A549 treated with AZD2906 at 1 μM for 4 hours (cell line): ENCODE measurements at places on chromosomes 2 and 18. TPM values are rescaled to one million over a fixed set of nuclear protein-coding genes. Genes with fewer than 3 reads are reported as not detected.

Gene MFSD2B
- total RNA-seq, result 0.42 to 0.79 TPM (median 0.56 TPM) in 5 replicates

Gene GKN2
- 1.9 to 3.2 TPM (median 2.5 TPM) in 5 replicates for total RNA-seq

Gene SERPINB2
- 0.05 to 0.09 TPM (median 0.05 TPM) in 3 of 5 replicates, not detected in the others for total RNA-seq

Gene COL6A3
- total RNA-seq, result 0.18 to 0.29 TPM (median 0.24 TPM) in 5 replicates

Gene COL4A4
- 1.2 to 2.1 TPM (median 1.6 TPM) in 5 replicates for total RNA-seq

Gene ITGAV
- total RNA-seq, result 52.0 to 86.1 TPM (median 80.9 TPM) in 5 replicates

Gene PROKR1
- 0.01 TPM in 1 of 5 replicates, not detected in the others for total RNA-seq

Gene TXNDC9
- 39.1 to 50.7 TPM (median 39.6 TPM) in 5 replicates for total RNA-seq

Gene ABCG8
- not detected in 5 replicates for total RNA-seq

Gene TCF4
- total RNA-seq, result 1.1 to 2.2 TPM (median 1.5 TPM) in 5 replicates

Gene PLEKHH2
- total RNA-seq, result 1.6 to 2.1 TPM (median 1.9 TPM) in 5 replicates

Gene ANKRD23
- total RNA-seq, result 1.2 to 2.1 TPM (median 1.7 TPM) in 5 replicates

Gene ZNF892
- total RNA-seq, result 0.21 to 0.95 TPM (median 0.65 TPM) in 5 replicates

Gene GPR45
- 0.06 TPM in 1 of 5 replicates, not detected in the others for total RNA-seq

Gene IL18R1
- 1.0 to 1.4 TPM (median 1.4 TPM) in 5 replicates for total RNA-seq

Gene SP5
- total RNA-seq, result 0.02 to 0.23 TPM (median 0.07 TPM) in 3 of 5 replicates, not detected in the others

Gene POMC
- 0.06 TPM in 1 of 5 replicates, not detected in the others for total RNA-seq

Gene POTEI
- 0.01 TPM in 1 of 5 replicates, not detected in the others for total RNA-seq
